ENCODE measurements at places on chromosomes 11 and 22. TPM values are rescaled to one million over a fixed set of nuclear protein-coding genes. Genes with fewer than 3 reads are reported as not detected.

GRCh38 chr11:34656062-34656720 is 35.3 kb downstream of the EHF start:
- DNase-seq, result no peak
- peaks cover 10% of the 10 kb centered on the region for H3K27me3 ChIP-seq
- H3K4me1 ChIP-seq, result peaks cover 3% of the 10 kb centered on the region
- H3K36me3 ChIP-seq, result no peaks in the 10 kb centered on the region
- H3K4me3 ChIP-seq, result no peak overlapping the region

Gene SLC25A45
- total RNA-seq, result 3.9 TPM

Gene RHOG
- 24.2 TPM for total RNA-seq

Gene LMNTD2
- 16.5 TPM for total RNA-seq

DNA sequence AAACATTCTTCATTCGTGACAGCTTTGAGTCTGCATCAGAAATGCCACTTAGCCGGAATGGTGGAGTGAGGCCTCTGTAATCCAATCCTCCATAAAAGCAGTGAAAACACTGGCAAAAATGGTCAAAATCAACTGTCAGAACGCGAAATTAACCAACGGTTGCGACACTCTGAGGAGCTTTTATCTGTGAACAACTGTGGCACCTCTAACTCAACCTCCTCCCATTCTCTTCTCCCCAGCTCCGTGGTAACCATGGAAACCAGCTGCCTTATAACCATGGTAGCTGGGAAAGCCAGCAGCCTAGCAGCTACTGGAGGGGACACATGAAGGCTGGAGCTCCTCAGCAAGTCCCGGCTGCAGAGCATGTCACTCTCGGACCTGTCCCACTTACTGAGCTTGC is 20.3 kb downstream of the AP2A2 start:
- H3K36me3 ChIP-seq, result peaks cover 27% of the 10 kb centered on the region
- H3K4me3 ChIP-seq, result no peak overlapping the region
- no peaks in the 10 kb centered on the region for H3K27me3 ChIP-seq
- H3K4me1 ChIP-seq, result peaks cover 28% of the 10 kb centered on the region
- DNase-seq, result no peak
